Activated naive CD4-positive, alpha-beta T cell treated with anti-CD3 and anti-CD28 coated beads, Interleukin-2, amount 10 ng/mL, durations not matched to agents 7 days and 5 days (primary cell): ENCODE measurements at places on chromosomes 1 and 21.

DNA sequence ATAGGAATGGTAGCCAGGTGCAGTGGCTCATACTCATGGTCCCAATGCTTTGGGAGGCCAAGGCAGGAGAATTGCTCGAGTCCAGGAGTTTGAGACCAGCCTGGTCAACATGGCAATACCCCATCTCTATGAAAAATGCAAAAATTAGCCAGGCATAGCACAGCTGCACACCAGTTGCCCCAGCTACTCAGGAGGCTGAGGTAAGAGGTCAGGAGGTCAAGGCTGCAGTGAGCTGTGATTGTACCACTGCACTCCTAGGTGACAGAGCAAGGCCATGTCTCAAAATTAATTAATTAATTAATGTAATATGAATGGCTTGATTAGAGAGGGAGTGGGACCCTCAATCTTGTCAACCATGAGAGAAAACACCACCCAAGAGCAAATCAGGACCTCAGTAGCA lies 198.7 kb upstream of the DUSP10 start:
- no peak for DNase-seq

- no peak for DNase-seq
Measured at GRCh38 chr1:47870946-47871676, 126.1 kb downstream of the TRABD2B start.

GRCh38 chr21:45109831-45110492 lies 35.6 kb downstream of the ADARB1 start:
- peak; percentile 54 for DNase-seq

DNA sequence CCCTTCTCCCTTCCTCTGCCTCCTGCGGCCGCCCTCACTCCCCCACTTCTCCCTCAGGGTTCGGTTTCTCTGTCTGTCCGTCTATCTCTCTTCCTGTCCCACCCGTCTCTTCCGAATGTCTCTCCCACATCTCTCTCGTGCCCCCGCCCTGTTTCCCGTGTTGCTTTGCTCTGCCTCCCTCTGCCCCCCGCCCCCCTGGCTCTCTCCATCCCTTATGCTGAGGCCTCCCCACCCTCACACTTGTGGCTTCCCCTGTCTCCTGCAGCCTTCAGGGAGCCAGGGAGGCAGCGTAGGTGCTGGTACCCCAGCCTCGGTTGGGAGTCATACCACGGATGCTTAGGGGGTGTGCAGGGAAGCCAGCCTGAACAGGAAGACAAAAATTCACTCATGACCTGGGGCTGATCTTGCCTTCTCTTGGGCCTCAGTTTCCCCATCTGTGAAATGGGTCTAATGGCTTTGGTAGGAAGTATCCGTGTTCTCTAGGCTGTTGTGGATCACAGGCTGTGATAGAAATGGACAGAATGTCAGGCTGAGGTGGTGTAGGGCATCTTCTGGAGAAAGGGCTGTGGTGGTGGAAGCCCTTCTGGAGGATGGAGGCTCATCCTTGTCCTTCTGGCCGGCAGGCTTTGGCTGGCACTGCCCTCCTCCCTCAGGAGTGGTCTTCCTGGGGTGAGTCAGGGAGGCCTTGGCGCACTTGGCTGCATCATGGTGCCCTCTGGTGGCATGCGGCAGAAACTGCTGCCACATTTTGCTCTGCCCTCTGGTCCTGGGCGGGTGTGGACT lies 55.5 kb downstream of the FOXO6 start:
- DNase-seq, result peak; percentile 67

DNA sequence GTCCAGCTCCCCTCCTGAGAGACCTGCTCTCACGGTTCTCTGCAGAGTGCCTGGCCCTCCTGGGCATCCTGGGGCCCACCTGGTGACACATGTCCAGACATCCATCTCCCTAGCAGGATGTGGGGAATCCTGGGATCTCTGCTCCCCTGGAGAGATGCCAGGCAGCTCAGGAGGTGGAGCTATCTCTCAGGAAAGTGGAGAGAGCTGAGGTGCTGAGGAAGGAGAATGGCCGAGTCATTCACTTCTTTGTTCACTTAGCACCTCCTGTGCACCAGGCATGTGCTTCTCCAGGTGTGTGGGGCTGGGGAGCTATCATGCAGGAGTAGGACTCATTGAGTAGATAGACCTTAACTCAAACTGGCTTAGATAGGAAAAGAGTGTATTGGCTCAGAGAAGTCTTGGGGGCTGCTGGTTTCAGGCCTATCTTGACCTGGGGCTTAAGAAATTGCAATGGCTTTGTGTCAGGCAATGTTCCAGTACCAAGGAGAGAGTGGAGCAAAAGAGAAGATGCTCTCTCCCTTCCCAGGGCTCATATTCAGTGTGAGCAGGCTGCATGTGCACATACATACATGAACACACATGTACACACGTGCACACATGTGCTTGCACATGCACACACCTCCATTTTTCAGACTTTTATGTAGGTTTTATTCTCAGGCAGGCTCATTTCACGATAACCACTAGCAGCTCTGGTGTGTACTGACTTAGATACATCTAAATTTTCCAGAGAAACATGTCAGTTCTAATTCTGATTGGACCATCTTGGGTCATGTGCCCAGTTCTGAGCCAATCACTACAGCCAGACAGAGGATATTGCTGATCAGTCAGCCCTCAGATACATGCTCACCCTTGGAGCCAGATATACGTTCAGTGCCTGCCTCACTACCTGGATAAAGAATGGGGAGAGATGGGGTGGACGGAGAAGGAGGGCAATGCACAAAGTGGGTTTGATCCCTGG lies 437.6 kb downstream of the PTPRU start:
- DNase-seq, result no peak

- DNase-seq, result no peak
Measured at GRCh38 chr1:161792740-161793139, 26.6 kb downstream of the ATF6 start.

DNA sequence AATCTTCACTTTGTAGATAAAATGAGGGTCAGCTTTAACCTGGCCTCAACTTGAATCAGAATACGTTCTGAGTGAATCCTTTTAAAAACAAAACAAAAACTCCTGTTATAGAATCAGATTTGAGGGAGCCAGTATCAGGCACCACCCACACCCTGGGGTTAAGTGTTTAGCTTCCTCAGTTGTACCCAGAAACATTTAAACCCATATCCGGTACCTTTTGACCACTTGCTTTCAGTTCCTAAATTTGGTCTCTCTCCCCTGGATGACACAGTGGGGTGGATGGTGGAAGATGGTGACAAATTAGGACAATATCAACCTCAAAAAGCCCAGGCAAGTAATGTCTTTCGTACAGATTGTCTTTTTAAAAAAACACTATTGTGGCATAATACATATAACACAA lies 10.4 kb downstream of the KLHDC7A start:
- no peak for DNase-seq

- DNase-seq, result no peak
Measured at GRCh38 chr1:33637846-33638440, 165.5 kb downstream of the ZSCAN20 start.

- DNase-seq, result no peak
Measured at GRCh38 chr1:54493608-54494007, 54.4 kb upstream of the ACOT11 start.

- no peak for DNase-seq
Measured at GRCh38 chr1:109773900-109774485, 10.3 kb upstream of the EPS8L3 start.

- no peak for DNase-seq
Measured at GRCh38 chr1:59967141-59967697, 40.6 kb upstream of the CYP2J2 start.

DNA sequence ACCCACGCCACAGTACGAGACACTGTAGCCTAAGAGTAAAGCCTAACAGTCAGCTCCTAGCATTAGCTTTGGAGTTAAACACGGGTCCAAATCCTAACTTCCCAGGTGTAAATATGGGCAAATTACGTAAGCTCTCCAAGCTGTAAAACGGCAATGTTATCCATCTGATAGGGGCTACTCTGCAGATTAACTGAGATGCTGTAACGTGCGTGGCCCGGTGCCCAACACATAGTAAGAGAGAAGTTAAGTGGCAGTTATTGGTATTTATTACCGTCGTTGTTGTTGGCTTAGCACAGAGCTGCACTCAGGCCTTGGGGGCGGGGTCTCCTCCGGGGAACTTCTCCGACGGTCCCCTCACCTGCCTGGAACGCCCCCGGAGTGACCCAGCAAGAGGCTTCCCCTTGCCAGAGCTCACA lies 457 bp downstream of the TRAPPC3 start:
- DNase-seq, result no peak

DNA sequence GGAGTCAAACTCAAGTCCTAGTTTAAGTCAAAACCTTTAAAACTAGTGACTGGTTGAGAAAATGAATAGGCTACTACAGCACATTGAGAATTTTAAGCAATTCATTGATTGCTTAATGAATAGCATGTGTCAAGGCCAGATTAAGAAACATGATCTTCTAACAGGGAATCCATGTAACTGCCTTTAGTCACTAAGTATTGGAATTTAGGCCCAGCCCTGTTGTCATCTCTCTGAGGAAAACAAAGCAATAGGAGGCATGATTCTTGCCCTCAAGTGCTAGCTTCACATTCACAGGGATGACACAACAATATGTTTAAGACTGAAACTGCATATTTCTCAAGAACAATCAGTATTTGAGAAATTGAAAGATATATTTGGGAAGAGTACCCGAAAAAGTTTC lies 70.0 kb upstream of the PTGS2 start:
- DNase-seq, result no peak

DNA sequence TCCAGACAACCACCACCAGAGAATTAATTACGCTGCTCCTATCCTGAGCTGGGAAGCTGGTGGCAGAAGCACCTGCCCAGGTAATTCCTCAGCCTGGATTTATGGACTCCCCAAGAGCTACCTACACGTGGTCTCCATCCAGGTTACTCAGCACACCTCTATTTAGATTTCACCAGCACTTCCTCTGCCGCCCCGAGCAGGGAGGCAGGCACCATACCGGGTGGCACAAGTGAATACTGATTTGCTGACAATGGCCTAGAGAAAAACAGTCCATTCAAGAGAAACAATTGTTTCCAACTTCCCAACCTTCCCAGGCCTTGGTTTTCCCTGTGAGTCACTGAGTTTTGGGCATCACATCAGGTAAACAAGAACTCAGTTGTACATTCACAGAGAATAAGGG lies 134.3 kb downstream of the MATN1 start:
- no peak for DNase-seq

GRCh38 chr1:43267291-43267805 lies 2.4 kb upstream of the TMEM125 start:
- DNase-seq, result no peak

DNA sequence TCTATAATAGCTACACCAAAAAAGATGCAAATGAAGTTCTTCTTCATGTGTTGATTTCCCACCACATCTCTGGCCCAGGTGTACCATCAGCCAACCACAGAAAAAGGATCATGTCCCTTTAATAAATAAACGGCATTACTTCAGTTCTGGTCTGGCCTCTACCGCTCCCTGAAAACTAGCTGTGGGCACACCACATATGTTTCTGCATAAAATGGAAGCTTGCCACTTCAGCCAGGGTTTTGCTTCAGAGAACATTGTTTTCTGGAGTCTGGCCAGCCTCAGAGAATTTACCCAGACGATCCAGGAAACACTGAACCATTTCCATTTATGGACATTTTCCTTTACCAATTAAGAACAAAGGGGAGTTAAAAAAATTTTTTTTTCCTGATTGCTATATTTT lies 5.8 kb upstream of the LAMC2 start:
- no peak for DNase-seq

- no peak for DNase-seq
Measured at GRCh38 chr1:247304031-247304430, 27.6 kb downstream of the ZNF496 start.

DNA sequence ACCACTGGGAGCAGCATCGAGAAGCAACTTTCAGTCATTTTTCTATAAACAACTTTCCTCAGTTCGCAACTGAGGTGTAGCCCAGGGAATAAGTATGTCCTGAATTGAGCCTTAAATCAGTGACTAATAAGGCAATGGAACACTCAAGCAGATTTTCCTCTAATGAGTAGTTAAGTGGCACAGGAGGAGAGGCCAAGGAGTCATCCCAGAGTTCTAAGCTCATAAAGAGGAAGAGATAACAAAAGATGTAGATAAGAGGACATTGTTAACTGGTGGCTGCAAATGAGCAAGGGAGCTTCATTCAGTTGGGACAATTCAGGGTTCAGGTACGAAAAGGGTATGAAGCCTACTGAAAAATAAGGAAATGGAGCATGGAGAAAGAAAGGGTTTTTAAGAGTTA lies 64.5 kb downstream of the LRRC40 start:
- DNase-seq, result no peak

- DNase-seq, result no peak
Measured at GRCh38 chr1:7615138-7615537, 156.0 kb upstream of the VAMP3 start.

GRCh38 chr1:204268101-204268500 lies 54.3 kb upstream of the GOLT1A start:
- no peak for DNase-seq

- DNase-seq, result peak; percentile 41
Measured at GRCh38 chr1:205805082-205805711, 7.8 kb downstream of the SLC41A1 start.

DNA sequence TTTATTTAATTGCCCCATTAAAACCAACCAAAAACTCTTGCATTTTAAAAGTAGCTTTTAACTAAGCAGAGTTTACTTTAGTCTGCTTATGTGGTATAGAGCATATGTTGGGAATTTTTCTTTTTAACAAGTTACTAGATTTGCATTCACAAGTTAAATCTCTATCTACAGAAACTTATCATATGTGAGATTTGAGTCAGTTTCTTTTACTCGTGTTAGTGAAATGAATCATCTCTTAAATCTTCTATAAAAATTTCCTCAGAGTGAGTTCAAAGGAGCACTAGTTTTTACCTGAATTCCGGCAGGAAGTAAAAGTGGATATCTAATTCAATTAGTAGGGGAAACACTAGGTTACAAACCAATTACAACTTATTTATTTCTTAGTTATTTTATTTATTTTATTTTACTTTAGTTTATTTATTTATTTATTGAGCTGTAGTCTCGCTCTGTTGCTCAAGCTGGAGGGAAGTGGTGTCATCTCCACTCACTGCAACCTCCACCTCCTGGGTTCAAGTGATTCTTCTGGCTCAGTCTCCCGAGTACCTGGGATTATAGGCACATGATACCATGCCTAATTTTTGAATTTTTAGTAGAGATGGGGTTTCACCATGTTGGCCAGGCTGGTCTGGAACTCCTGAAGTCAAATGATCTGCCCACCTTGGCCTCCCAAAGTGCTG lies 1609.6 kb upstream of the B3GALT2 start:
- DNase-seq, result no peak

- no peak for DNase-seq
Measured at GRCh38 chr1:209829716-209830115, 1.9 kb downstream of the UTP25 start.

DNA sequence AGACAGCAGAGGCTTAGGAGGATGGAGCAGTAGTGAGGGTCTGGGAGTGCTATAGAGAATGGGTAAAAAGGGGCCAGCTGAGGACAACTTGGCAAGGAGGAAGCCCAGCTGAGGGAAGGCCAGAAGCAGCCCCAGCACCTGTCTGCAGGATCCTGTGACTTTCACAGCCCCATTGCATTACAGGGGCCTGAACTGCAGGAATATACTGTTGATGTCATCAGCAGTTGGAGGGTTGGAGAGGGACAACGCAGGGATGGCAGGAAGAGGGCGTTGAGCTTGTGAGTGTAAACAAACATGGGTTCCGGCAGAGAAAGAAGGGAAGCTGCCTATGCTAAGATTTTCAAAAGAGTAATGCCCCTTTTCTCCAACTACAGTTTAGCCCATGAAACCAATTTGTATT lies 628.5 kb downstream of the SMYD3 start:
- no peak for DNase-seq
